Stimulated activated naive CD8-positive, alpha-beta T cell treated with anti-CD3 and anti-CD28 coated beads, Interleukin-15, Interleukin-2, amounts not matched to agents 100 U/mL and 50 U/mL, for 24 hours (primary cell): ENCODE measurements at places on chromosomes 2 and 18.

GRCh38 chr2:61042807-61043206, 22.9 kb upstream of the SANBR start:
- no peak for DNase-seq

GRCh38 chr2:185895828-185896693, 157.5 kb downstream of the FSIP2 start:
- no peak for DNase-seq

DNA sequence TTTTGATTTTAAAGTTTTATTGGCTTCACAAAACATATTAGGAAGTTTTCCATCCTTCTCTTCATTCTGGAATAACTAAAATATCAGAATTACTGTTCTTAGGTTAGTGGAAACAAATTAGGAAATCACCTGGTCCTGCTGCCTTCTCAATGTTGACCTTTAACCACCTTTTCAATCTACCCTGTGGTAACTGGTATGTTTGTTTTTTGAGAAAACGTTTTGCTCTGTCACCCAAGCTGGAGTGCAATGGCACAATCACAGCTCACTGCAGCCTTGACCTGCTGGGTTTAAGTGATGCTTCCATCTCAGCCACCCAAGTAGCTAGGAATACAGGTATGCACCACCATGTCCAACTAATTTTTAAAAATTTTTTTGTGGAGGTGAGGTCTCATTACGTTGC, 28.4 kb downstream of the ACYP2 start:
- no peak for DNase-seq

- no peak for DNase-seq
These were observed 79.7 kb downstream of the RRM2 start for GRCh38 chr2:10202131-10202665.

DNA sequence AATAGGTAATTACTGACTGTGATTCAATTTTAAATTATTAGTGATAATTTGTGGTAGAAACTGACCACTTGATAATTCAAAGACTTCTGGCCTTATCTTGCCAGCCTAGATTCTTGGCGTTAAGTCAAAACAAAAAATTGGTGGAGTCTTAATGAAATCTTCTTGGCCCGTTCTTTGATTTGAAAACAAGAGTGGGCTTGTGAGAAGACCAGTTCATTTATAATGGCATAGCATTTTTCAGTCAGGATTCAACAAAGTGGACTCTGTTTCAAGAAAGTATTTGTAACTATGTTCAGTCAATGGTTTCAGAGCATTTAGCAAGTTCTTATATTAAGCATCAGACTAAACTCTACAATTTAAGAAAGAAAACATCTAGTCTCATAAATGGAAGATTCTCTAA, 26.0 kb downstream of the ITGA4 start:
- no peak for DNase-seq

DNA sequence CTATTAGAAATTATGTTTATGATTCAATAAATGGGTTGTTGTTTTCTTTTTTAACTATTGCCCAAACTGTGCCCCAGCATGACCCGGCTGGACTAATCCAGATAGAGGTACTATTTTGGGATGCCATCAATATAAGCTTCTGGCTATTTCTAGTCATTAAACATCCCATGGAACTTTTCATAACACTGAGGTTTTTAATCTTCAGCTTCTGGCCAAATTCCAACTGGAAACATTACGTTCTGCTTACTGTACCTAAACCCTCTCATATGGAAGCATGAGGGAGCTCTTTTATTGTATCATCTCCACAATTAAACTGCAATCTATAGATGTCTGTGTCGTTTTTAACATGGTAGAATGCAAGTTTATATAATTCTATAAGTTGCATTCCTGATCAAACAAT, 674.7 kb downstream of the ARHGAP15 start:
- DNase-seq = no peak

DNA sequence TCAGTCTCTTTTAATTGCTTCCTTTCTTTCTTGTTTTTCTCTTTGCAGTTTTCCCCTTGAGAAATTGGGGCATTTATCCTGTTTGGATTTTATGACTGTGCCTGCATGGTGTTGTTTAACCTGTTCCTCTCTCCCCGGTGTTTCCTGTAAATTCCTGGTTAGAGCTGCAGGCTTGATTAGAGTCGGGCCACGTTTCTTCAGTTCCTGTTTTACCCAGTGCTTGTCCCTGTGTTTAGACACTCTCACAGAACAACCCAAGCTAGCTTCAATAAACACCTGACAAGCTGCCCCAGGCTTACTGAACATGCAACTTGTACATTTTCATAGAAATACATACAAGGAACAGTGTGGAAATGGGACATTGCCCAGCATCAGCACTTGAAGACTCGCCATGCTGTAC, 53.9 kb downstream of the NGEF start:
- DNase-seq = no peak

DNA sequence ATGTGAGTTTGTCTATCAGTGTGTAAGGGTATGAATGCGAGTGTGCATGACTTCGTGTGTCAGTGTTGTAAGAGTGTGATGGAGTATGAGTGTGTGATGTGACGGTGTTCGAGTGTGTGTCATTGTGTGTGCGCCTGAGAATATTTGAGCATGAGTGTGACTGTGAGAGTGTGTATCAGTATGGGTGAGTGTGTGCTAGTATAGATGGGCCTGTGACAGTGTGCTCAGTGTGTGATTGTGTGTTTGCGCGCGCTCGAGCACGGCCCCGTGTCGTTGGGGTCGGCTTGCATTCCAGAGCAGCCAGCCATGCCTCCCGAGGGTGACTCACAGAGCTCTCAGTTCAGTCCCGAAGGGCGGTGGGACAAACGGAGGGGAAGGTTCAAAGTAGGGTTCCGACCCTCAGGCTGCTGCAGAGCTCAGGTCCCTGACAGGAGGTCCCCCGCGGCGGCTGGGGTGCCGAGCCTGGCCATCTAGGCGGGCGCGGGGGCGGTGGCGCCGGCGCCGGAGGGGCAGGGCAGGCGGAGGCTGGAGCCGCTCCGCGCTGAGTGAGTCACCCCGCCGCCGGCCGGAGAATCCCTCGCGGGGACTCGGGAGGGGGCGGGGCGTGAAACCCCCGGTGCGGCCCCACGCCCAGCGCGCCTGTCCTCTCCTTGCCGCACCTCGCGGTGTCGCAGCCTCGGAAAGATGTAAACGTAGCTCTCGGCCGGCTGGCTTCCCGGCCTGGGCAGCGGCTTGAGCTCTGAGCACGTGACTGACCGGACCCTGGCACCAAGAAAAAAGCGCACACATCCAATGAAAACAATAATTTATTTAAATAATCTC, 3.8 kb downstream of the DLX2 start:
- DNase-seq = peak; percentile 67

DNA sequence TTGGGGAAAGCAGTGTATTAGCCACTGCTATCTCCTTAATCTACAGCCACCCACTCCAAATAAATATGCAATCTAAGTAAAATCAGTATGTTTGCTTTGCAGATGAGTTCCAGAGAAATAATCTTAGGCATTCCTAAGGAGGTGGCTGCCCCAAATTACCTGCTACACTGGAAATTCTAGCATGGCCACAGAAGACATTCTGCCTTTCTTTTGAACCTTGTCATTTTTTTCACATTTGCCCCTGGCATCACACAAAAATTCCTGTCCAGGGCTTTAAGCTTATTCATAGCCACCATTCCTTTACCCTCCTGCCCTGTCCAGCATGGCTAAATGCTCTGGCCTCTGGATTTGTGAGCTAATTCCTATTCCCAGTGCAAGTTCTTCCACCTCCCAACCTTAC, 36.8 kb upstream of the FAM124B start:
- DNase-seq = no peak

GRCh38 chr2:180607514-180608049, 372.8 kb upstream of the UBE2E3 start:
- no peak for DNase-seq

- no peak for DNase-seq
These were observed 39.2 kb upstream of the ZNF385B start for GRCh38 chr2:179900655-179901054.
